A673 (cell line): ENCODE measurements at places on chromosomes 4 and X. TPM values are rescaled to one million over a fixed set of nuclear protein-coding genes. Genes with fewer than 3 reads are reported as not detected.

Gene MAGEC2
- not detected in 2 replicates for total RNA-seq

Gene YIPF7
- total RNA-seq, result not detected in 2 replicates

Gene ZAR1
- 0.28 TPM in 1 of 2 replicates, not detected in the other for total RNA-seq

Gene SMIM10
- total RNA-seq, result not detected in 2 replicates

Gene SULT1B1
- 1.8 and 2.1 TPM in 2 replicates for total RNA-seq

Gene FAM241A
- total RNA-seq, result 1.4 and 1.5 TPM in 2 replicates

Gene SSX4B
- not detected in 2 replicates for total RNA-seq
